ENCODE measurements at places on chromosomes 7 and 10. TPM values are rescaled to one million over a fixed set of nuclear protein-coding genes. Genes with fewer than 3 reads are reported as not detected.

DNA sequence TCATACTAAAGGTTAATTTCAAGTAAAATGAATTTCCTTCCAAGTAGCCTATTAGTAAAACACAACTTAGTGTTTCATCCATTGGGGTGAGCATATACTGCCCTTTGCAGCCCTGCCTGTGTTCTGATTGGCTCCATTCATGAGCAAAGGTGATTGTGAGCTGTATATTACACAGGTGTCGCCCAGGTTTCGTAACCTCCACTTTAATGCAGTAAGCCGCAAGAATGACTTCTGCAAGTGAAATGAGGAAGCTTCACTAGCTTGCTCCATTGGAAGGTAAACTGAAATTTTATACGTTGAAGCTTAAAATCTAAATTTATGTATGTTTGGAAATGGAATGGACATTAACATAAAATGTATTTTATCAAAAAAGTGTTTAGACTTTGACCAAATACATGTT is 24.4 kb downstream of the MTURN start:
- DNase-seq = no peak

DNA sequence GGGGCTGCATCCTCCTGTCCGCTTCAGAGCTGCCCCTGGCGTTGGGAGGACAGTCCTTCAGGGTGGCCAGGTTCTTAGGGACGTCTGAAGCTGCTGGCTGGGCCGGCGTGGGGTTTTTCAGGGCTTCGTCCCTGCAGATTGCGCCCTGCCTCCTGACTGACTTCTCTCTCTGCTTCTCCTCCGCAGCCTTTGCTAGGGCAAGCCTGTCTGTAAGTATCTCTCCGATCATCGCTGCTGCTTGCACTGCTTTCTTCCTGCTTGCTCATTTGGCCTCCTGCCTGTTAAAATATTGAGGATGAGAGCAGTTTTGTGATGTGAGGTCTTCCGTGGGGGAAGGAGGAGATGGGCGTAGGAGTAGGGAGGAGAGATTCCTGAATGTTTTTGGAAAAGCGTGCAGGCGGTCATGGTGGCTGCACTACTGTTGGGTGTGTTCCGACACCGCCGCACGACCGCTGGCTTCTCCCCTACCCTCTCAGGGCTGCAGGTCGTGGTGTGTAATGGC is 25.3 kb downstream of the PFKFB3 start:
- no peak for DNase-seq

DNA sequence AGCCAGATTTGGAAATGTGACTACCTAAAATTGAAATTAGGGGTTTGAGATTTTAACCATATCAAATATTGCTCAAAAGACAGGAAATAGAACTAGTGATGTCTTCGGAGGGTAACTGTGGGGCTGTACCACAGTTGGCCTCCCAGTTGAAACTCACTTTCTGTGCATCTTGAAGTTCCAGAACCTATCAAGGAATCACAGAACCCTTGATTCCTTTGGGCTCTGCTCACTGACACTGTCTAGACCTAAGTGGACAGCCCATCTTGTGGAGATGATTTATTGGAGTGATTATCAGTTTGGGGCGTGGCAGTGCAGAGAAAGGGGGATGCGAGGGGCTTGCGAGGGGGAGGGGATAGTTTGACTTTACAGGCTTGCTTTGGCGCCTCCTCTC is 134.2 kb upstream of the GJD4 start:
- DNase-seq = no peak

CAV2 gene
- 51.1 TPM for total RNA-seq

ZNF511 gene
- 15.0 TPM for total RNA-seq

STEAP1B gene
- 1.3 TPM for total RNA-seq

OPN1SW gene
- not detected for total RNA-seq

- no peak for DNase-seq
These were observed 20.6 kb upstream of the USP6NL start for GRCh38 chr10:11631890-11632587.

DNA sequence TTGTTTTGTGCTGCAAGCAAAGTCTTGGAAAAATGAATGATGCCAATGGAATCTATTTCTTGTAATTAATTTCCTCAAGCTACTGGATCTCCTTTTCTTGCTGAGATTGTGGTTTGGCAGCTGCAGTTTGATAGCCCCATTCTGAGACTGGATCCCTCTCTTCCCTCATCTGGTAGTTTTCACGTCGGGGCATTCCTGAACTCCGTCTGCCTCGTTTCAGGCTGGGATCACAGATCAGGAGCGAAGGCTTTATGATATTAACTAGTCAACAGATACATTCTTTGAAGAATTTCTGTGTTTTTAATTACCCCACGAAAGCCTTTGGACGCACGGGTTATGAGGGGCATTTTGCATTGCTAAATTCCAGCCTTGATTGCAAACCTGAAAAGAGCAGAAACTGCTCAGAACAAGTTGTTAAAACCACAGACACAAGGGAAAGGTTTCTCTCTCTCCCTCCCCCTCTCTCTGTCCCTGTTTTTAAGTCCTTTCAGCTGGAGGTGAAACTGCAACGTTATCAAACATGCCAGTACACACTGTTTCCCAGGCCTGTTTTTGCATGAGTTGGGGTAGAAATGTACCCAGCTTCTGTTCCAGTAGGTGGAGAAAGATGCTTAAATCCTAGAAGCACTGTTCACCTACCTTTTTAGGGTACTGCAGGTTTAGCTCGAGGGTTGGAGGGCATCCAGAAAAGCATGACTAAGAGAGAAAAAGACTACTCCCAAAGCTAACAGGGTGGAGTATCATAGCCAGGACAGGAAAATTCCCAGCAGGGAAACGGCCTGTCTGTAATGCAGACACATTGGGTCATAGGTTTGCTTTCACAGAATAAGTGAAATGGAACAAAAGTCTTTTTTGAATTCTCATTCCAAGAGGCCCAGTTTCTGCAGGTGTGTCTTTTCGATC is 124.3 kb downstream of the CUX1 start:
- no peak for DNase-seq

GRCh38 chr10:30415593-30415992 is 18.4 kb upstream of the MAP3K8 start:
- DNase-seq = no peak

DNA sequence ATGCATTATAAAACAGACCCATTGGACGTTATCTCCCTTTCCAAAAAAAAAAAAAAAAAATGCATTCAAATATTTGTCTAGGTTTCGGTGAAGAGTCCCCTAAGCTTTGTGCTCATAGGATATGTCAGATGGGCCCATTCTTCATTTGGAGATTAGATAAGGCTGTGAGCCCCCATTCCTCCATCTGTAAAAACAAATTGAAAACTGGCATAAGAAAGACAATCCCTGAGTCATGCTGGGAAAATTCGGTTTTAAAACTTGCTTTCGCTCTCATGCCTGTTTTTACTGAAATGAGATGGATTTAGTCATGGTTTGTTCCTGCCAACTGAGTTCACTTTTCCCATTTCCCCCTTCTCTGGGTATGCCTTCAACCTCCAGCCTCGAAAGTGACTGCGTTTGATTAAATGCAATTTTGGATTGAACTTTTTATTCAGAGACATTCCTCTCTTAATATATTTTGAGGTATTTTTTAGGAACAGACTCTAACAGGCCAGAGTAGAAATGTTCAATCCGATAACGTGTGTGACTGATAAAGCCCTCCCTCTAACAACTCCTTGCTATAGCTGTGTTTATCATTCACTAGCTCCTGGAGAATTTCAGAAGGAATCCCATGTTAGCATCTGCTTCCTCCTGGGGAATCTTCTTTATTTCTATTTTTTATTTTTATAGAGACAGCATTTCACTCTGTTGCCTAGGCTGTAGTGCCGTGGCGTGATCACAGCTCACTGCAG is 190.9 kb upstream of the LYZL2 start:
- no peak for DNase-seq

- DNase-seq = peak; percentile 86
These were observed 51.3 kb downstream of the PWWP2B start for GRCh38 chr10:132448248-132448731.

DNA sequence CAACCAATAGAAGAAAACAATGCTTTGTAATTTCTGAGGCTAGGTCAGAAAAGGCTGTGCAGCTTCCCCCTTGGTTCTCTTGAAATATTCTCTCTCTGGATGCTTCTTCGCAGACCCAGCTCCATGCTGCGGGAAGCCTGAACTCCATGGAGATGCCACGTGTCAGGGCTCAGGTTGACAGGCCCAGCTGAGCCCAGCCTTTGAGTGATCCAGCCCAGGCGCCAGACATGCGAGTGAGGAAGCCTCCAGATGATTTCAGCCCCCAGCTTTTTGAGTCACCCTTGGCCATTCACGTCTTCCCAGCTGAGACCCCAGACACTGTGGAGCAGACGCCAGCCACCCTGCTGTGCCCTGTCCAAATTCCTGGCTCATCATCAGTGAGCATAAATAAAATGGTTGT is 378.4 kb upstream of the NRP1 start:
- DNase-seq = no peak

DNA sequence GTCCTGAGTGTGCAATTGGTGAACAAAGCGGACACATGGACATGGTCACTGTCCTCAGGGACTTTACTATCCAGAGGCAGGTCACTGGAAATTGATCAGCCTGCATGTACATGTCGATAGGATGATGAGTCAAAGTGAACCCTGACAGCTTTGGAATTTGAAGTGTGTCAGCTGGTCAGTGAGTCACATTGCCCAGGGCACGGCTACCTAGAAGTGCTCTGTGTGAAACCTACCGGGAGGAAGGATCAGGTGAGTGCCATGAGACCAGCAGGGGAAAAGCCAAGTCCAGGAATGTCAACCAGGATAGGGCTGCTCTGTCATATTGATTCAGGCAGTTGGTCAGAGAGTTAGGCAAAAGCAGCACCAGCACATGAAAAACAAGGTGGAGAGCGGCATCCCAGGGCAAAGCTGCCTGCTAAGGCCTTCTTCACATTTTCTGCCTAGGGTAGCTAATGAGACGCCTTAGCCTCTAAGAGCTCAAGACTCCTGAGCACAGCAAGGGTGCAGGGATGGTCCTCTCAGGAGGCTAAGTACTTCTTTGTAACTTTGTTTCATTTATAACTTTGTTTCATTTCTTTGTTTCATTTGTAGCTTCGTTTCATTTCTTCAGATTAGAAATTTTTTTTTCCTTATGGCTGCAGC is 19.4 kb upstream of the PDCD4 start:
- peak; percentile 77 for DNase-seq

- DNase-seq = no peak
These were observed 14.5 kb downstream of the LIMK1 start for GRCh38 chr7:74097937-74098614.

FAM171A1 gene
- total RNA-seq = 29.1 TPM

DNA sequence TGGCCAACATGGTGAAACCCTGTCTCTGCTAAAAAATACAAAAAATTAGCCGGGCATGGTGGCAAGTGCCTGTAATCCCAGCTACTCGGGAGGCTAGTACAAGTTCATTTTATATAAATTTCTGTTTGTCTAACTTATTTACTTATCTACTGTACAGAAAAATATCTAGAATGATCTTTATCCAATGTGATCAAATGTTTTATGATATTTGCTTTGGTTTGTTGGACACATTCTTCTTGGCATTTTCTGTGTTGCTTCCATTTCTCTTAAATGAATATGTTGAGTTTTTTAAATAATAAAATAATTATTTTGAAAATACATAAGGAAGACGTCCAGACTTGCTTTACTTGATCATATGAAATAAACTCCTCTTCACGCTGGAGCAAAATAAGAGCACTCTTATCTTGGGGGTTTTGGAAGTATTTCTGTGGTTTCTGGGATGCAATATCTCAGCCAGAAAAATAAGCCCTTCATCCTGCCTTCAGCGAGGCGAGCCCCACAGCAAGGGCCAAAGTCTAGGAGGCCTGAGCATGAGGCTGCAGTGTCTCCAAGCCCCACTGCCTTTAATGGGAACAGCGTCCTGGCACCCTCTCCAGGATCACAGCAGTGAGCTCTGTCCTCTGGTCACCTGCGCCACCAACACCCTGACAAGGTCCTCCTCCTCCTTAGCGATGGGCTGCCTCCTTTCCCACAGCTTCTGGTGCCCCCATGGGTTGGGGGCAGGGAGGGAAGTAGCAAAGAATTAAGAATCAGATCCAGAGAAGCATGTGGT is 480.2 kb downstream of the KCNMA1 start:
- DNase-seq = no peak

DNA sequence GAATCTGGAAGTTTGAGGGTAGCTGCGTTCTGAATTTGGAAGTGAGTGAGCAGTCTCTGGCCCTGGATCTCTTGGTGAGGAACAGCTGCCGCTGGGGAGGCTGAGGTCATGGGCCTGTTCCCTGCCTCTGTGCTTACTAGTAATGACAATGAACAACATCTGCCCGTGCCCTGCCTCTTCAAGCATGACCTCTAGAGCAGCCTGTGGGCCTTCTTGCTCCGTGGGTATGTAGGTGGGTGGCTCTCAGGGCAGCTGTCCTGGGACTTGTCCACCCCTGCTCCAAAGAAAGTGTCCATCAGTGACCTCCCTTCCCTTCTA is 186.2 kb downstream of the CXCL12 start:
- DNase-seq = peak; percentile 20

DNA sequence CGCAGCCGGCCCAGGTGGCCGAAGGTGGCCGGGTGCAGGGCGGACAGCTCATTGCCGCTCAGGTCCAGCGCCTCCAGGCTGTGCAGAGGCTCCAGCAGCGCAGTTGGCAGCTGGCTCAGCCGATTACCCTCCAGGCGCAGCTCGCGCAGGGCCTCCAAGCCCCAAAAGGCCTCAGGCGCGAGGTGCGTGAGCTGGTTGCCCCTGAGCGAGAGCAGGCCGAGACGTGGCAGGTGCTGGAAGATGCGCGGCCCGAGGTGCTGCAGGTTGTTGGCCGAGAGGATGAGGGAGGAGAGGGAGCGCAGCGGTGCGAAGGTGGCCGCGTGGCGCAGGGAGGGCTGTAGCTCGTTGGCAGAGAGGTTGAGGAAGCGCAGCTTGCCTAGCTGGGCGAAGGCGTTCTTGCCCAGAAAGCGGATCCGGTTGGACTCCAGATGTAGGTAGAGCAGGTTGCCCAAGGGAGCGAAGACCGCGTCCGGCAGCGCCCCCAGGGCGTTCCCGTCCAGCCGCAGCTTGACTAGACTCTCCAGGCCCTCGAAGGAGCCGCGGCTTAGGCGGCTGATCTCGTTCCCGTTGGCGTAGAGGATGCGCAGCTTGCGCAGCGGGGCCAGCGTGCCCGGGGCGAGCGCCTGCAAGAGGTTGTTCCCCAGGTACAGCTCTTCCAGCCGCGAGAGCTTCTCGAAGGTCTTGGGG is 923 bp downstream of the TRIL start:
- no peak for DNase-seq

- no peak for DNase-seq
These were observed 23.7 kb downstream of the CAV1 start for GRCh38 chr7:116548506-116548905.

RASSF4 gene
- 50.8 TPM for total RNA-seq

- DNase-seq = no peak
These were observed 83.8 kb downstream of the PDGFA start for GRCh38 chr7:435630-436366.

FOXP2 gene
- 16.6 TPM for total RNA-seq

FGFR2 gene
- 78.1 TPM for total RNA-seq

DNA sequence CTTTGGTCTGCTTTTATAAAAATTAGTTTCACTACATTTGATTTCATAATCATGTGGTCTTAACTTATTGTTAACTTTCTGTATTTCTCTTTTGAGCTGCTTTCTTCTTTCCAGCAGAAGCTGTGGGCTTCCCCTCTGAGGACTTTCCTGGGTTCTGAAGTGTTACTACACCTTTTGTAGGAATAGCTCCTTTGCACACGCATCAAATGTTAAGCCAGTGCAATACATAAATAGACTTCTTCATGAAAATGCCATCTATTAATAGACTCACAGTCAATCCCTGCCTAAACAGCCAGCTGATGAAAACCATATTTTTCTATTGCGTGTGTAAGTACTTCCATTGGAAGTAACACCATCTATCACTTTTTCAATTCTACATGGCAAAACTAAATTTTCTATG is 1.5 kb downstream of the ABCB4 start:
- DNase-seq = no peak

Measured in body of pancreas (tissue), 4 donors.